ENCODE measurements at places on chromosomes 5 and 9.

DNA sequence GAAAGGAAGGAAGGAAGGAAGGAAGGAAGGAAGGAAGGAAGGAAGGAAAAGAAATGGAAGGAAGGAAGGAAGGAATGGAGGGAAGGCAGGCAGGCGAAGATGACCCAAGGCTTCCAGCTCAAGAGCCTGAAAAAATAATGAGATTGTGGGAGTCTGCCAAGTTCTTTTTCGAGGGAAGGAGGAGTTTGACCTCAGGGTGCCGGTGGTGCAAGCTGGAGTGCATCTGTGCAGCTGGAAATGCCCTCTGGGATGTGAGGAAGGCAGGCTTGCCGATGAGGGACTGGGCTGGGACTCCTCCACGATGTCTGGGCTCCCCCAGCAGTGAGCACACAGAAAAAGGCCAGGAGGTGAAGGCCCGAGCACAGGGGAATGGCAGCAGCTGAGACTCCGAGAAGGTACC, 154.9 kb upstream of the DAPK1 start:
- no peak for DNase-seq

- DNase-seq, result no peak
Observed at GRCh38 chr5:176450077-176450476, 1.9 kb downstream of the FAF2 start.

GRCh38 chr5:14726066-14726838, 61.7 kb downstream of the OTULIN start:
- DNase-seq, result no peak

DNA sequence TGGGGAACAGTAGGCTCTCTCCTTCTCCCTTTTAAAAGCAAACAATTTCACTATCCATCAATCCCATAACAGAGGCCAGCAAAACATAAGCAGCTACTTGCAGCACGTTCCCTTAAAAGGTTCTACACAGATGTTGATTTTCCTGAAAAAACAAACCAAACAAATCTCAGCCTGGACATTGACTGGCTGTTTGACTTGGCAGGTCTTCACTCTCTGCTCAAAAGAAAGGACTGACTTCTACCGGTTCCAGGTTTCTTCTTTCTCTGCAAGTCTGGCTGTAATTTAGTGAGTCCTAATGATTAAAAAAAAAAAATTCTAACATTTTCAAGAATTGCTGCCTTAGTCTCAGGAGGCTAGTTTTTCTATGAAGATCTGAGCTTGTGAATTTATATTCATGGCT, 203.1 kb upstream of the EFNA5 start:
- no peak for DNase-seq

GRCh38 chr9:127518091-127518856, 67.0 kb downstream of the LRSAM1 start:
- DNase-seq, result no peak

DNA sequence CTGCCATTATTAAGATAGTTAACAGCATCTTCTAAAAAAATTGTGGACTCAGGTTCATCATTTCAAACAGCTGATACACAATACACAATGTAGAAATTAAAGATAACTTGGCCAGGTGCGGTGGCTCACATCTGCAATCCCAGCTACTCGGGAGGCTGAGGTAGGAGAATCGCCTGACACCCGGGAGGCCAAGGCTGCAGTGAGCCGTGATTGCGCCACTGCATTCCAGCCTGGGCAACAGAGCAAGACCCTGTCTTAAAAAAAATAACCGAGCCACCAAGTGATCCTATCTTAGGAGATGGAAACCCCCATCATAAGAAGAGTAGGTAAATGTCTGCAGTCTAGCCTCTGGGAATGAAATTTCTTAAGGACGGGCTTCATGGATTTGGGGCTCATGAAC, 241.7 kb downstream of the PIK3R1 start:
- DNase-seq, result no peak

GRCh38 chr5:149216496-149216895, 55.2 kb upstream of the AFAP1L1 start:
- no peak for DNase-seq

DNA sequence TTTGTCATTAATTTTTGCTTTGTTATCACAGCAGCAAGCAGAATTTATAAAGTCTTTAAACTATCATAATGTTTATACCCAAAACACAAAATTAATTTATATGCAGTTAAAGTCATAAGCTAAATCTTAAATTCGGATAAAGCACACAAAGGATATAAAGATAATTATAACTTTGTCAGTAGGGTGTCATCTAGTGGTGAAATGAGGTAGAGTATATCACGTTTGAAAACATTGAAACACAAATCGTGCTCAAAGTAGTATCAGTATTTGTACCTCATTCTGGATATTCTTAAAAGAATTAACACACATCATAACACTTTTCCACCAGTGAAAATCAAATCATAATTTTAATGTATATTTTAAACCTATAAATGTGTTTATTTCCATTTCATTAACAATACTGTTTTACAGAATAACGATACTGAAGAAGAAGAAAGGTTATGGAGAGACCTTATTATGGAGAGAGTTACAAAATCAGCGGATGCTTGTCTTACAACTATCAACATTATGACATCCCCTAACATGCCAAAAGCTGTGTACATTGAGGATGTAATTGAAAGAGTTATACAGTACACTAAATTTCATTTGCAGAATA, 129.5 kb downstream of the NIPBL start:
- no peak for DNase-seq
